Calu3 (cell line): ENCODE measurements at places on chromosomes 1 and 21. TPM values are rescaled to one million over a fixed set of nuclear protein-coding genes. Genes with fewer than 3 reads are reported as not detected.

CHIA gene
- total RNA-seq, result not detected in 2 replicates

KRTAP20-1 gene
- total RNA-seq, result not detected in 2 replicates

KIAA0040 gene
- total RNA-seq, result 24.3 and 33.4 TPM in 2 replicates

RIPPLY3 gene
- total RNA-seq, result 0.17 and 0.40 TPM in 2 replicates

OR2T2 gene
- total RNA-seq, result not detected in 2 replicates

FCRL2 gene
- 0.14 and 0.47 TPM in 2 replicates for total RNA-seq

FAM3B gene
- total RNA-seq, result 0.47 and 0.71 TPM in 2 replicates

IVL gene
- total RNA-seq, result 1.1 and 1.9 TPM in 2 replicates

AZIN2 gene
- total RNA-seq, result 3.3 and 3.6 TPM in 2 replicates

UBL4B gene
- not detected in 2 replicates for total RNA-seq

UBE2U gene
- total RNA-seq, result not detected in 2 replicates
